ENCODE measurements at places on chromosomes 4 and X.

DNA sequence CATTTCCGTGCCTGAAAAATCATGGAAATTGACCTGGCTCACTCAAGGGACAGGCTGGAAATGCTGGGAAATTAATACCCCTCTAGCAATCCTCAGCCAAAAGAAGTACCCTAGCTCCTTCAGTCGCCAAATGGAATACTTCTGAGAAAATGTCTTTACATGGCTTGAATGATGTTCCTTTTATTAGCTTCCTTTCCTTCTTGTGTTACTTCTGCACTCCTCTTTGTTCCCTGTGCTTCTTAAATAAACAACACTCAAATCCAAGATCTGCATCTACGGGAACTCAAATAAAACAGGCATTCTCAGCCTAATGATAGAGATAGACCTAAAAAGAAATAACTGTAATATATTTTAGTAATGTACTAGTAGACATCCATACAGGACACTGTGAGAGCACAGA, 36.1 kb downstream of the SPARCL1 start:
- DNase-seq, result no peak

DNA sequence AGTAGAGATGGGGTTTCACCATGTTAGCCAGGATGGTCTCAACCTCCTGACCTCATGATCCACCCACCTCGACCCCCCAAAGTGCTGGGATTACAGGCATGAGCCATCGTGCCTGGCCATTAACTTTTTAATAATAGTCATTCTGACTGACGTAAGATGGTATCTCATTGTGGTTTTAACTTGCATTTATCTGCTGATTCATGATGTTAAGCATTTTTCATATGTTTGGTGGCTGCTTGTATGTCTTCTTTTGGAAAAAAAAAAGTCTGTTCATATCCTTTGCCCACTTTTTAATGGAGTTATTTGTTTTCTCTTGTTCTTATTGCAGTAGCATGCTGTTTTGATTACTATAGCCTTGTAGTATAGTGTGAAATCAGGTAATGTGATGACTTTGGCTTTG, 45.8 kb downstream of the ANXA10 start:
- DNase-seq, result no peak

DNA sequence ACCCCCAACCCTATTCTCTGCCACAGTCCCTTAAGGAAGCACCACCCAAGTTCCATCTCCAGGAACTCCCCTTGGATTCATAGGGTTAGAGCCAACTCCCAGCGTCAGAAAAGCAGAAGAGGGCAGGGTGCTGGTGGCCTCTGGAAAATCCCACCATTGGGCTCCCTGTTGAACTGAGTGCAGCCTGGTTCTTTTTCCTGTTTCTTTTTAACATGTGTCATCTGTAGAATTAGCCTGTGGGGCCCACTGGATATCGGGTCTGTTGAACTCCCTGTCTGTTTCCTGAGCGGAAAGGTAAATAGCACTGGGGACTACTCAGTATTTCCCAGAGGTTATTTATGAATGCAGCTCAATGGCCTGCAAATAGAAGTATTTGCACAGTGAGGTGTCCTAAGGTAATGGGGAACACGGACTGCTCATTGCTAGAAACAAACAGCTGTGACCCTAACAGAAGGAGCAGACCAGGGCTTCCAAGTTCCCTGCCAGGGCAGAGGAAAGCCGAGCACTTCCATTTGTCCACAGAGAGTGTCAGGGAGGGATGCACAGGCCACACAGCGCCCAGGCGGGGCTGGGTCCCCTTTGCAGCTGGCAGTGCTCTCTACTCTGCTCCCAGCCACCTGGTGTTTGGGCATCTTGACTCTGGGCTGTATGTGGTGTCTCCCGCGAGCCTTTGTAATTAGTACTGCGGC, 102.6 kb downstream of the FHDC1 start:
- no peak for DNase-seq

DNA sequence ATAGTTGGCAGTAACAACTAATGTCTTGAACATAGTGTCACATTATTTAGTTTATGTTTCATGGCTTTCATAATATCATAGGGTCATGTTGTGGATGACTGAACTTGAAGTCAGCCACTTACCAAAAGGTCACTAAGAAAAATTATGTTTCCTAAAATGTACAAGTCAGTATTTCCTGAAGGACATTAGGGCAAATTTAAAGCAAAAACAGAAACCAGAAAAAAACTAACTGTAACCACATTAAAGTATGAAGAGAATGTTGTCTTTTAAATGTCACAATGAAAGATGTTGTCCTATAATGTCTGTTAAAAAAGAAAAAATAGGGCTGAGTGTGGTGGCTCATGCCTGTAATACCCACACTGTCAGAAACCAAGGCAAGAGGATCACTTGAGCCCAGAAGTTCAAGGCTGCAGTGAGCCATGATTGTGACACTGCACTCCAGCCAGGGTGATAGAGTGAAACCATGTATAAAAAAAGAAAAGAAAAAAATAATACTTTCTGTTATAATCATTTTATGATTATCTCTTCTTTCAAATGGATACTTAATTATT, 55.8 kb downstream of the HHIP start:
- DNase-seq, result no peak

DNA sequence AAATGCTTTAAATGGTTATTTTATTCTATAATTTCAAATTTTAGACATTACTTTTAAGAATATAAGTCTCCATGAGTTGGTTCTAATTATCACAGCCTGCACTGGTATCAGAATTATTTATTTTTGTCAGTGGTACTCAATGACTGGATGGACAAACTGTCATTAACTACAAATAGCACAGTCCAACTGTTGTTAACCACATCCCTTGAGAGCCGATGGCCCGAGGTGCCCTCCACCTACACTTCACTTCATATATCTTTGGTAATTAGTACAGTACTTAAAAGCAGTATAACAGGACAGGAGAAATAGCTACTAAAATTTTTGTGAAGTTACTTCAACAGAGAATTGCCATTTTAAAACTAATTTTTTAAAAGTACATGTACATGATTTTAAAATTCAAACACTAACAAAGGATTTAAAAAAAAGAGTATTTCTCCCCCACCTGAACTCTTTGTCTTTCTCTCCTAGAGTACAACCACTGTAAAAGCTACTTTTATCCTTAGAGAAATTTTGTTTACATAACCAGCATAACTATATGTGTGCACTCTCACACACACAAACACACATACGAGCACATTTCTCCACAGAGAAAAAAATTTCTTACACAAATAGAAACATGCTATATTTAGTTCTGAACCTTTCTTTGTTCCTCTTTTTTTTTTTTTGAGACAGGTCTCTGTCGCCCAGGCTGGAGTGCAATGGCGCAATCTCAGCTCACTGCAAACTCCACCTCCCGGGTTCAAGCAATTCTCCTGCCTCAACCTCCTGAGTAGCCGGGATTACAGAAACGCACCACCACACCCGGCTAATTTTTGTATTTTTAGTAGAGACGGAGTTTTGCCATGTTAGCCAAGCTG, 6.5 kb downstream of the TIFA start:
- DNase-seq, result no peak

GRCh38 chr4:79334341-79334740, 8.5 kb upstream of the NAA11 start:
- no peak for DNase-seq

- no peak for DNase-seq
Observed at GRCh38 chr4:40335525-40335894, 377 bp downstream of the CHRNA9 start.
